Islet precursor cell (in vitro differentiated cells): ENCODE measurements at places on chromosomes 2 and 18.
A peak's percentile ranks its signal among the peaks of the same experiment; 100 is the strongest.

- DNase-seq: no peak
Observed at GRCh38 chr18:50276452-50276851, 4.9 kb downstream of the MBD1 start.

DNA sequence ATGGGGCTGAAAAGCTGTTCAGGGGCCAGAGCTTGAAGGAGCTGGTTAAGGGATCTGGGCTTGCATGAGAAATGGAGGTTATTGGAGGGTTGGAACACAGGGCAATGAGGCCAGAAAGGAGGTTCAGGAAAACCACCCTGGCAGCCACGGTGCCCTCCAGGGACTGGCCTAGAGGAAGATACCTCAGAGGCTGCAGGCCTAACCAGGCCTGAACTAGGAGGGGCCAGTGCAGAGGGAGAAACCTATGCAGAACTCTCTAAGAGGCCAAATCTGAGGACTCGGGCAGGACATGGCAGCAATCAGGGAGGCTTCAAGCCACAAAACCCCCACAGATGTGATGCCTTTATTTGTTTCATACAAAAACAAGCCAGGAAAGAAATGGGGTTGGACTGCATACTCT, 66.8 kb downstream of the BIN1 start:
- peak; percentile 35 for DNase-seq

GRCh38 chr2:8872821-8873432, 35.5 kb upstream of the KIDINS220 start:
- DNase-seq: no peak

DNA sequence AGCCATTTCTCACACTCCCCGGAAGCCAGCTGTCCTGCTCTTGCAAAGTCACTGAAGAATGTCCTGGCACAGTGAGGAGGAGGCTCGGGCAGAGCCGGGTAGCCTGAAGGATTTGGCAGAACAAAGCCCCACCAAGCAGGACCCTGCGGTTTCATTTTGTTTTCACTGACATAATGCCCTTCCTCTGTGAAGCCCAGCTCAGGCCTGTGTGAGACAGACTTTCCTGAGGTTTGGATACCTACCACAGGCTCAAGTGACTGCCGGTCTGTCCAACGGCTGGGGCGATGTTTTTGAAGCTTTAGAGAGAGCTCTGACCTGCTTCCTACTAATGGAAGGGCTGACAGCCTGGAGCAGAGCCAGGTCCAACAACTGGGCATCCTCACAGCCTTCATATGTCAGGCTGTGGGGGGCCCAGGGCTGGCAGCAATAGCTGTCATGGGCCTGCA, 99.8 kb upstream of the FZD7 start:
- DNase-seq: no peak

DNA sequence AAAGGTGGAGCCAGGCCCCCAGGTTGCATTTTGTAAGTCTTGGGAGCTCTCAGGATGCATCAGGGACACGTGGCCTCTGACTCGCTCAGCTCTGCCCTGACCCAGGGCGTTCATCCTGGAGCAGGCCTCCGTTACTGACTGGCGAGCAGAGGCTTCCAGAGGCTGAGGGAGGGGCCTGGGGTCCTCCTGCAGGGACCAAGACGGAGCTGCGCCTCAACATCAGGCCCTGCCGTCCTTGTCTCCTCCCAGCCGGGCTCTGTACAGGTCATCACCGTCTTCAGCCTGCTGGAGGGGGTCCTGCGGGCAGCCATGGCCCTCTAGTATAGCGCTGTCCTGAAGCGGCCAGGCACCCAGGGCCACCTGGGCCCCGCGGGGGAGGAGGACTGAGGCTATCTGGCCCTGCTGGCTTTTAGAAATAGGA, 10.2 kb upstream of the ALPP start:
- peak; percentile 83 for DNase-seq

DNA sequence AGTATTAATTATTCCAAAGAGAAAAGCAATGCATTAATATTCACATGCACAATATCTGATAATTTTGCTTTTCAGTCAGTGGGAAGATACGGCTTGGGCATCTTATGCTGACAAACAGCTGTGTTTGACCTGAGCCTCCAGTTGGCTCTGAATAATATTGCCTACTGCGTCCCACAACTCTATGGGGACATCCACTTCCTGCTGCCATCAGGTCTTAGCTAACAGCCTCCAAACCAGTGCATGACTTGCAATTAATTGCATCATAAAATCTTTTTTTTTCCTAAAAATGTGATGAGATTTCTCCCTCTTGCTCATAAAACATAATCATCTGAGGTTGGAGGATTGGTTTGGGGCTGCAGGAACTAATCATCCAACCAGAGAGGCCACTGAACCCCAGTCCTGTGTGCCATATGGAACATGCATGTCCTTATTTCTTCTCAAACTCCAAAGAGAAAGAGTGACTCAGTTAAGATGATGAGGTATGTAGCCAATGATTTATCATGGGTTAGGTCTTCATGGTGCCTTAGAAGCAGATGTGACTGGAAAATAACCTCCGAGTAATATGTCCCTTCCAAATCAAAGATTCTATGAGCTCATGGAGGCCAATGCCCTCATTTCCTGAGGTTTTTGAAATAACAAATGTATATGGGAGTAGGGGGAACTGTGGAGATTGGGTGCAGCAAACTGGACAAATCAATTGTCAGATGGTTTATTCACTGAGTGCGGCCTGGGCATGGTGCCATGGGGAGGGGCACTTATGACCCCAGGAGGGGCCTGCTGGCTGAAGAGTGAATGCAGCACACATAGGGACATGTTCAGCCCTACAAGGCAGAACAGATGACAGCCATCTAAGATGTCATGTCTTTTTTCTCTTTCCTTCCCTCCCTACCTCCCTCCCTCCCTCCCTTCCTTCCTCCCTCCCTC, 39.4 kb downstream of the EDAR start:
- no peak for DNase-seq

GRCh38 chr2:226699321-226699720, 100.3 kb downstream of the IRS1 start:
- DNase-seq: no peak

DNA sequence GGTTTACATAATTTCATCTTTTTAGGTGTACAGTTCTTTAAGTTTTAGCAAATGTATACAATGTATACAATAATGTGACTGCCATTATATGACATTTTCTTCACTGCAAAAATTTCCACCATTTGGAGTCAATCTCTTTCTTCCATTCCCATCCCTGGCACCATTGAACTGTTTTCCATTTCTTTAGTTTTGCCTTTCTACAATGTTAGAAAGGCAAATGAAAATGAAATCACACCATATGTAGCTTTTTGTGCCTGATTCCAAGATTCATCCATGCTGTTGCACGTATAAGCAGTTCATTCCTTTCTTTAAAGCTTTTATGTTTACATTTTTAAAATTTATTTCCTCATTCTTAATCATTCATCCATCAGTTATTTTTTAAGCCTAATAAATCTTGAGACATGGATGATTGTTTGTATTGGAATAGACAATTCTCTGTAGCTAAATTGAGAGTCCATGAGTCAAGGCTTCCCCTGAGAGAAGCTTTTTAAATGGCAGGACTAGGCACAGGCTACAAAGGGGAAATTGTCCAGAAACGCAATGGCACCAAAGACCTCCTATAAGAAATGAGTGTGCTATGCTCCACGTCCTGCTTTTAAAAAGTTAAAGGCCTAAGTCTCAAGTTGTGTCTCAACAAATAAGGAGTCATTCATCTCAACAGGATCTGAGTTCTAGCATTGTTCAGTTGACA, 8.7 kb upstream of the COL5A2 start:
- DNase-seq: no peak
